Esophagus squamous epithelium (tissue), 5 donors: ENCODE measurements at places on chromosomes 1 and 21.

DNA sequence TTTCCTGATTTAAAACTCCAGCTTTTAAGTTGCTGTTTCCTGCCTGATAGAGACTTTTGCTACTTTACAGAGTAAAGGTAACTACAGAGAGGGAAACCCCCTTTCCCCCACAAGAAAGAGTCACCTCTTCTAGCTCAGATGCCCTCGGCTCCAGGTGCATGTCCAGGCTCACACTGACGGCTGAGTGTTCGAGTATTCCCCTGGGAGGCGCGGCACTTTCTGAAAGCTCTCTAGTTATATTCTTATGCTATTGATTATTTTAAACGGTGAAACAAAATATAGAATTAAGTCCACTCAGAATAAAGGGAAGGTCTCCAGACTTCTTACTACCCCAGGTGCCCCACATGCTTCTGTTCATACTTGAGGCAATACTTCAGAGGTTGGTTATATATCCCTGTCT is 160.3 kb upstream of the FMN2 start:
- DNase-seq: no peak

- no peak for DNase-seq
These were observed 3.1 kb downstream of the UBR4 start for GRCh38 chr1:19206947-19207346.

- DNase-seq: no peak
These were observed 49.6 kb upstream of the IRF2BP2 start for GRCh38 chr1:234659538-234659937.

GRCh38 chr1:210025870-210026269 is 87.9 kb downstream of the SYT14 start:
- no peak for DNase-seq

GRCh38 chr1:100188617-100189016 is 10.6 kb upstream of the LRRC39 start:
- no peak for DNase-seq
